ENCODE measurements at places on chromosomes 1 and 21. TPM values are rescaled to one million over a fixed set of nuclear protein-coding genes. Genes with fewer than 3 reads are reported as not detected.

The KISS1 gene
- total RNA-seq, result not detected

The LRRC7 gene
- total RNA-seq, result 0.81 TPM

The CYP4B1 gene
- 42.5 TPM for total RNA-seq

GRCh38 chr1:114671939-114672275 lies 2.1 kb upstream of the DENND2C start:
- no peak for ATAC-seq

The DMBX1 gene
- total RNA-seq, result not detected

The CD1B gene
- not detected for total RNA-seq

DNA sequence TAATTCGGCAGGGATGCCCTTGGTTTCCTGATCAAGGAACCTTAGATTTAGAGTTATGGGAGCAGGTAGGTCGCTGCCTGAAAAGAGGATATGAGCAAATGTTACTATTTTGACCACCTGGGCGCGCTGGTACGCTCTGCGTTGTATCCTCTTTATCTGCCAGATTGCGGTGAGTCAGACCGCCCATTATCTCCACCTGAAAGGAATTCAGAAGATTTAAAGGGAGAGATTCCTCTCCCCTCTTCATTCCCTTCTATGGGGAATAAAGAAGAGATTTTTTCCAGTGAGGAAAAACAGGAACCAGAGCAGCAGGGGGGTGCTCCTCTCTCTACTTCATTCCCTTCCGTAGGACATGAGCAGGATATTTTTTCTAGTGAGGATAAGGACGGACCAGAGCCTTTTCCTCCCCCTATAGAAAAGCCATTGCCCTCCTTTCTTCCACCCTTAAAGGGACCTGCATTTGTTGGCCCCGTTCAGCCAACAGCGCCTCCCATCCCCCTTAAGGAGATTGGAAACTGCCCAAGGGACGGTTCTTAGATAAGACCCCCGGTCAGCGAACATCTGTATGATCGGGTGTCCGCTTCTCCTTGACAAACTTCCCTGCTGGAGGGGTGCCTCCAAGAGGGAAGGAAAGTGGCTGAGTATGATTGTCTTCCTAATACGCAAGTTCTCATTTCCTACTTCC lies 34.1 kb downstream of the CLCA1 start:
- no peak for ATAC-seq

DNA sequence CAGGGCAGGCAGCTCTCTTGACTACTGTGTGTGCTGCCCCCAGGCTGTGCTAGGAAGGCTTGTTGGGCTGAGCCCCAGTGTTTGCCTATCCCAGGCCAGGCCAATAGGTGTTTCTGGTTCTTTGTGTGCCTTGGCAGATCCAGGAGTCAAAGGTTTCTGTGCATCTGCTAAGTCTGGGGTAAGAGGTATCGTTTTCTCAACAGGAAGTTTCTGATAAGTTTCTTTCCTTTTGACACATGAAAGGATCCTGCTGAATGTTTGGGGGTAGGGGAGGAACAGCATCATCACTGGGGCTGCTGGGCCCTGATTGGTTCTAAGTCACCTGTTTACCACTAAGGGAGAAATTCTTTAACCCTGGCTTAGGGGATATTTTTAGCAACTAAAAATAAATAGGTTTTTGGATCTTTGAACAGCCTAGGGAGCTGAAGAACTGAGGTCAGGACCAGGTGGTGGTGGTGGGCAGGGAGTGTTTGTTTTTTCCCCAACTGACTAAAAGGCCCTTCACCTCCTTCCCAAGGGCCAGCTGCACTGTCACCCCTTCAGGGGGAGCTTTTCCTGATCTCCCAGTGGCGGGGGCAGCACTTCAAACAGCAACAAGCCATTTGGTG lies 85.1 kb downstream of the KCNN3 start:
- ATAC-seq, result peak; percentile 65

DNA sequence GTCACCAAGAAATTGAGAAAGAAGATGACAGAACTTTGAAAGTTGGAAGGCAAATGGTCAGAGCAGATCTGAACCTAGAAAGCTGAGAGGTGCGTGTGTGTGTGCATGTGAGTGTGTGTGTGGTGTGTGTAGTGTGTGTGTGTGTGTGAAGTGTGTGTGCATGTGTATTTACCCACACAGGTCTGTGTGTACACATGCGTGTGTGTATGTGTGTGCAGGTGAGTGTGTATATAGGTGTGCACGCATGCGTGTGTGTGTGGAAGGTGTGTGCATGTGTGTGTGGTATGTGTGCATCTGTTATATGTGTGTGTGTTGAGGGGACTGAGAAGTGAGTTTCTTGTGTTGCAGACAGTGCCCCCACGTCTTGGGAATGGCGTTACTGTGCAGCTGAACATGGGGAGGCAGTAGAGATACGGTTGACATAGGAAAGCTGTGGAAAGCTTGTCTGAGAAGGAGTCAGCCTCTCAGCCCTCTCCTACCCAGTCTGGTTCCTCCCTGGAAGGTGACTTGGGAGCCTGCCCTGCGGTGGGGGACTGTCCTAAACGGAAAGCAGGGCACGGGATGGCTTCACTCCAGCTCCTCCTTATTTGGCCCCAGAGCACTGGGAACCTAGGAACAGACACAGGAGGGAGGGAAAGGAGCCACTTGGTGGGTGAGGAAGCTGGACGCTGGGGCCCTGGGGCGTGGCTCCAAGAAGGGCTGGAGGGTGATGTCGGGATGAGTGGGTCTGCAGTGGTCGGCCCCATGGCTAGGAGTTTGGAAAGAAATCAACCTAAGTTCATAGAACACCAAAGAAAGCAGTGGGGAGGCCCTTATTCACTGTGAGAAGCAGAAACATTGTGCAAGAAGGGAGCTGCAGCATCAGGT lies 97.2 kb downstream of the PCBP3 start:
- ATAC-seq, result no peak

DNA sequence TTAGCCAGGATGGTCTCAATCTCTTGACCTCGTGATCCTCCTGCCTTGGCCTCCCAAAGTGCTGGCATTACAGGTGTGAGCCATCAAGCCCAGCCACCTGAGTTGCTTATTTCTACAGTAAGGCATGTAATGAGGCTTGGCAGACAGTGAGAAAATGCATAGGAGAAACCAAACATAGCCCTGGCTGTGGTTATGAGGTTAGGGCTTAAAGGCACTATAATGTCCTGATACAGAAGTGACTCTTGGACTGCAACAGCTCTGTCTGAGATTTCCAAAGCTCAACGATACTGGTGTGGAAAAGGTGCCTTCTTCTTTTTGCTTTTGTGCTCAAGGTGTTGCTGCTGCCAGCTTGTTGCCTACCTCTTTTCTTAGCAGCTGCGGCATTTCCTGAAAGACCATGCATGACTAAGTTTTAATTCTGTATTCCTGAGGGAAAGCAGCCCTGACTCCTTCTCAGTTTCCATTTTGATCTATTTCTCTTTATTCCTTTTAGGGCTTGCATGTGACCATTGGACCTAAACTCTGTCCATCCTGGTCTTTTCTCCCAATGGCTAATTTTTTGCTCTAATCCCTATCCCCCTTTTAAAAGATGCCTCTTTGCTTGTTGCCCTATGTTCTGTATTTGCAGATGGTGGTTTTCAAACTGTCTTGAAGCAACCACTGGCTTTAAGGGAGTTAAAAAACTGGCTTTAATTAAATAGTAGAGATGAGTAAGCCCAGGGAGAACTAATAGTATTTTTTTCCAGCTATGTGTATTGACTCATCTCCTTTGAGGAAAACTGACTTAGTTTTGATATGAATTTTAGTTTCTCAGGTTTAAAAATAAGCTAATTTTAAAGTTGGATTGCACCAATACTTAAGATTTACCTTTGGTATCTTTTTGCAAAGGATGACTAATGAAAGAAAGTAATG lies 70.3 kb downstream of the KIF1B start:
- no peak for ATAC-seq

GRCh38 chr1:13965770-13966398 lies 265.9 kb downstream of the PRDM2 start:
- ATAC-seq, result peak; percentile 53

DNA sequence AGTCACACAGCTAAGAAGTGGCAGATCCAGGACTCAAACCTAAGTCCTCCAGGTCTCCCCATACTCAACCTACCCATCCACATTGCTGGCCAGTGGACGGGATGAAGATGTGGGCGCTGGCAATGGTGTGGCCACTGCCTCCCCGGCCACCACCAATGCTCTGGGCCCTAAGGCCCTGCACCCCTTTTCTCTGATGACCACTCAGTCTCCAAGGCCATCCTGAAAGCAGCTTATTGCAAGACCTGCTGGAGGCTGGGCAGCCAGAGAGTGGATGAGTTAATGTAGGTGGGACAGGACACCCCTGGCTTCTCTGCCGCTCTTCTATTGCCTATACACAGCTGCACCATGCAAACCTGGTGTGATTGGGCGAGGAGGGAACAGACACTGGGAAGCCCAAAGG lies 178.7 kb downstream of the HIVEP3 start:
- no peak for ATAC-seq

GRCh38 chr1:88186911-88187310 lies 497.2 kb upstream of the PKN2 start:
- ATAC-seq, result no peak

The HSD3B1 gene
- total RNA-seq, result not detected

The SMPDL3B gene
- 1.1 TPM for total RNA-seq

GRCh38 chr21:34970167-34970500 lies 79.0 kb downstream of the RUNX1 start:
- ATAC-seq, result no peak

- no peak for ATAC-seq
Observed at GRCh38 chr1:225685476-225686176, 32.7 kb upstream of the ENAH start.

- ATAC-seq, result no peak
Observed at GRCh38 chr1:183051546-183051945, 28.3 kb downstream of the LAMC1 start.

DNA sequence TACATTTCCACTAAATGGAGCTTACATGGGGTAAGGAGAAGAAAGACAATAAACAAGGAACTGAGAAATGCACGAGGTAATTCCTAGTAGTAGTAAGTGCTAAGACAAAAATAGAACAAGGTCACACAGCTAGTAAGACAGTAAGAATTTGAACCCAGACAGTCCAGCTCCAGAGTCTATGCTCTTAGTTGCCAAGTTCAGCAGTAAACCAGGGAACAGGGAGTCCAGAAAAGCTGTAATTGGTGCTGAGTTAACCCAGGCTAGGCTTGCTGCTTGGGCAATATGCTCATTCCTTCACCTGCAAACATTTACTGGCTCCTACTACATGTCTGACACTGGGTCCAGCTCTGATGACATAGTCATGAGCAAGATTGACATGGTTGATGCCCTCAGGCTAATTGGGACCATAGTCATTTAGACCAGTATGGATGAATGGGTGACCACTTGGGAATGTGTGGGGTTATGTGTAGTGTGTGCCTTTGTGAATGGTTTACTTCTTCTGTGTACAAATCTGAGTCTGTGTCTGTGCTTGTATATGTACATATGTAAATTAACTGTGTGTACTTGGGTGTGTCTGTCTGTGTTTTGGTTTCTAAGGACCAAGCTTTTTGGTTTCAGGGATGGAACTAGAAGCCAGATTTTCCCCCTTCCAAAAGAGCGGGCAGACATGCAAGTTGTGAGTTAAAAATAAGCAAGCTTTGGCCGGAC lies 2.0 kb downstream of the GPX7 start:
- ATAC-seq, result peak; percentile 30

The KRTAP21-2 gene
- not detected for total RNA-seq

The GCSAML gene
- total RNA-seq, result 0.81 TPM

The MXRA8 gene
- 69.8 TPM for total RNA-seq

GRCh38 chr1:224205438-224205840 lies 22.4 kb downstream of the DEGS1 start:
- peak; percentile 37 for ATAC-seq

- ATAC-seq, result no peak
Observed at GRCh38 chr1:107294686-107295085, 153.8 kb downstream of the NTNG1 start.

DNA sequence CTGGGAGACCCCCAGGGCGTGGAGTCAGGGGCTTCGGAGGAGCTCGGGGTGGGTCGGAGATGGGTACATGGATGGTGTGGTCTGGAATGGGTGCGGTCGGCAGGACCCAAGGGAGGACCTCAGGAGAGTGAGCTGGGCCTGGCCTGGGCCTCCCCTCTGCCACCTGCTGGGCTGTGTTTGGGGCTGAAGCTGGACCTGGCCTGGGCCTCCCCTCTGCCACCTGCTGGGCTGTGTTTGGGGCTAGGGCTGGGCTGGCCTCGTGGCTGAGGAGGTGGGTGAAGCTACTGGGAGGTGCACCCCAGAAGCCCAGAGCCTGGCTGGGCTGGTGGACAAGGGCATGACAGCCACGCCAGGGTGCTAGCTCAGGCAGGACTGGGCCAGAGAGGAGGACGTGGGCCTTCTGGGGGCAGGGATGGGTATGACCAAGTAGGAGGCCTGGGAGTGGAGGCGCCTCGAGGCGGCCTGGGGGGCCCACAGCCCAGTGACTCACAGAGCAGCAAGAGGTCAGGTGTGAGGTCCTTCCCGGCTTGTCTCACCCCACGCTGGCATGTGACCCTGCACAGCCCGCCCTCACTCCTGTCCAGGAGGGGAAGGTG lies 14.5 kb downstream of the SAMD11 start:
- peak; percentile 21 for ATAC-seq

GRCh38 chr1:232951180-232951579 lies 769 bp downstream of the NTPCR start:
- no peak for ATAC-seq

The MROH9 gene
- total RNA-seq, result not detected

The PEAR1 gene
- 7.9 TPM for total RNA-seq

The EDARADD gene
- total RNA-seq, result 0.27 TPM

DNA sequence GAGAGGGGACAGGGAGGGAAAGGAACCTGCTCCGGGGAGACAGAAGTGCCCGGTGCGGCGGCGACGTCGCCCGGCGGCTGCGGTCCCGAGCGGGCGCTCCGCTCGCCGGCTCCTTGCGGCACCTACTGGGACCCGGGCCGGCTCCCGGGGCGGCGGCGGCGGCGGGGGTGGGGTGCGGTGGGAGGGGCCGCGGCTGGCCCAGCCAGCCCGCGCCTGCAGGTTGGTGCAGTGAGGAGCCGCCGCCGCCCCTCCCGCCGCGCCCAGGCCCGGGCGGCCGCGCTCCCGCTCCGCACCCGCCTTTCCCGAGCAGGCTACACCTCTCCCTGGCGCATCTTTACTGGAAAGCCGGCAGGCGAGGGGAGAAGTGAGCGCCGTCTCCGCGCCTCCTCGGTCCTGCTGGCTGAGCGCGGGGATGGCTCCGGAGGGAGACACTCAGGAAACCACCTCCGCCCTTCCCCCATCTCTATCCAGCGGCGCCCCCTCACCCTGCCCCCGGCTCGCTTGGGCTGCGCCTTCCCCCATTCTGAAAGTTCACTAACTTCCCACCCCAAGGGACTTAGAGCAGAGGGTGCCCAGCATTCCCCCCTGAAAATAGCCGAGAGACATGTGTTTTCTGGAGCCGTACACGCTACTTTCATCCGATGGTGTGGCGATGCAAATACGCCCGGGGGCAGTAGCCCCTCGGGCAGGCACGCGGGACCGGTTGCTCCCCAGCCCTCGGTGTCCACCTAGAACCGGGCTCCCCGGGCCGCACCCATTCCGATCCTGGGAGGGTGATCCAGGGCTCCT lies at the start of gene PLD5:
TSS of gene PLD5 (minus strand) at position 127 of the 789 bp plus-strand sequence.
- ATAC-seq, result peak; percentile 46

The FCAMR gene
- total RNA-seq, result not detected

The FCRL2 gene
- total RNA-seq, result not detected

- ATAC-seq, result no peak
Observed at GRCh38 chr1:186498695-186499389, 37.9 kb upstream of the PDC start.
